DND-41 (cell line): ENCODE measurements at places on chromosomes 16 and 17.

DNA sequence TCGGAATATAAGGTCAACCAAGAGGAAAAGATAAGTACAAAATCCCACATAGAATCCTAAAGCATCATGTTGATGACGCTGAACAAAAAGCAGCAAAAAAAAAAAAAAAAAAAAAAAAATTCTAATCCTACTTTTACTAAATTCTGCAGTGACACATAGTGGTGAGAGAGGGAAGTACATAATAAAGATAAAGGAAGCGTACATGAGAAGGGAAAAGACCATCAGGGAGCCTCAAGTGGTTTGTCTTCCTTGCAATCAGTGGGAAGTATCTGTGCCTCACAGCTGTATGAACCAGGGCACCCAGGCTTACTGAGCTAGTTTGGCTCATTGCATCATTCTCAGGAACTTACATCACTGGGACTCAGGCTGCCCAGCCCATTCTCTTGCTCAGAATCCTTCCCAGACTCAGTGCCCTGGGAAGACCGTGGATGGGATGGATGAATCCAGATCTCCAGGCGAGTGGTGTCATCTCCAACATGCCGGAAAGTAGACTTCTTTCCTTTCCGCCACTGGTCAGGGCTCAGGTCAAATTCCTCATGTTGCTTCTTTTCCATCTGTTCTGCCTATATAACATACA is 21.2 kb downstream of the SMG6 start:
- H3K36me3 ChIP-seq: peaks cover 79% of the 10 kb centered on the region
- DNase-seq: peak; percentile 32
- H3K4me3 ChIP-seq: no peak overlapping the region
- H3K27ac ChIP-seq: no peak overlapping the region; the same call in 1 of the 2 replicates
- H3K4me1 ChIP-seq: no peaks in the 10 kb centered on the region

GRCh38 chr16:22323173-22323958 is 26.2 kb downstream of the POLR3E start:
- H3K4me1 ChIP-seq: no peaks in the 10 kb centered on the region
- no peak overlapping the region for H3K4me3 ChIP-seq
- DNase-seq: peak; percentile 3
- H3K27ac ChIP-seq: no peak overlapping the region
- H3K36me3 ChIP-seq: peaks cover 99% of the 10 kb centered on the region

DNA sequence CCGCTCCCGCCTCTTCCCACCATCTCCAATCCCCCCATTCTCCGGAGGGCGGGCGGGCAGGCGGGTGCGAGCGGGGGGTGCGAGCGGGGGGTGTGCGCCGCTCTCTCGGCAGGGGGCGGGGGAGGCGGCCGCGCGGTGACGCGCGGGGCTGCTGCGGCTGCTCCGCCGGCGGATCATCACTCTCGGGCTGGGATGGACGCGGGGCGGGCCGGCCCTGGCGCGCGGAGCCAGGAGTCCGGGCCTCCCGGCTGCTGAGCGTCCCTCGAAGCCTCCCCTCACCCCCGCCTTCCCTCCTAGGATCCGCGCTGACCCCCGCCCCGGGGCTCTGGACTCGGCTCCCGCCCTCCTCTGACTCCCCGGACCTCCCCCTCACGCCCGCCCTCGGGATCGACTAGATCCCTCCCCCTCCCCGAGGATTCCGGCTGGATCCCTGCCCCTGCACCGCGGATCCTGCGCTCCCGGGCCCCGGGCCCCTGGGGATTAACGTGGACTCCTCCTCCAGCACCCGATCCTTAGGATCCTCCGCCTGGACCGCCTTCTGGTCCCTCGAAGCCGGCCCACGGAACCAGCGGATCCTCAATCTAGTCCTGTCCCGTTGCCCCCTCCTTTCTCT is 946 bp upstream of the TMEM256 start:
- peaks cover 25% of the 10 kb centered on the region for H3K4me1 ChIP-seq
- peak overlapping the region; percentile 46; the same call in 1 of the 2 replicates for H3K4me3 ChIP-seq
- no peak for DNase-seq
- H3K27me3 ChIP-seq: no peaks in the 10 kb centered on the region

DNA sequence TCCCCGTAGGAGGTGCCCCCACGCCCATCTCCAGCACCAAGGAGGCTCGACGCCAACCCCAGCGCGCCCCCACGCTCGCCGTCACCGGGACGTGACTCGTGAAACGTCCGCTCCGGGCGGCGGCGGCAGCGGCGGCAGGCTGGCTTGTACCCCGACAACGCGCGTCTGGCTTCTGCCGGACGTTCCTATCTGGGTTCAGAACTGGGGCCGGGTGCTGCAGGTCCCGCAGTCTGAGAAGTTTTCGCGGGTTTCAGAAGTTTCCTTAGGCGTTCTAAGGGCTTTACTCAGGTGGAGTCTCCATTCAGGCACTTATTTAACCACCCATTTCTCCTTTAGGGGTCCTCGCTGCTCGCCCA is 672 bp upstream of the ALKBH5 start:
- H3K27ac ChIP-seq: peak overlapping the region; percentile 95
- peaks cover 52% of the 10 kb centered on the region for H3K4me1 ChIP-seq
- peak overlapping the region; percentile 36 for H3K4me3 ChIP-seq
- peaks cover 37% of the 10 kb centered on the region for H3K36me3 ChIP-seq
- DNase-seq: peak; percentile 86

- peak; percentile 30 for DNase-seq
- H3K36me3 ChIP-seq: peaks cover 5% of the 10 kb centered on the region; the same call in 1 of the 2 replicates
- H3K4me3 ChIP-seq: no peak overlapping the region
- peaks cover 6% of the 10 kb centered on the region for H3K27me3 ChIP-seq
- peak overlapping the region; percentile 79 for H3K27ac ChIP-seq
- H3K4me1 ChIP-seq: peaks cover 56% of the 10 kb centered on the region
Observed at GRCh38 chr16:721765-722540, 1.0 kb downstream of the ANTKMT start.

DNA sequence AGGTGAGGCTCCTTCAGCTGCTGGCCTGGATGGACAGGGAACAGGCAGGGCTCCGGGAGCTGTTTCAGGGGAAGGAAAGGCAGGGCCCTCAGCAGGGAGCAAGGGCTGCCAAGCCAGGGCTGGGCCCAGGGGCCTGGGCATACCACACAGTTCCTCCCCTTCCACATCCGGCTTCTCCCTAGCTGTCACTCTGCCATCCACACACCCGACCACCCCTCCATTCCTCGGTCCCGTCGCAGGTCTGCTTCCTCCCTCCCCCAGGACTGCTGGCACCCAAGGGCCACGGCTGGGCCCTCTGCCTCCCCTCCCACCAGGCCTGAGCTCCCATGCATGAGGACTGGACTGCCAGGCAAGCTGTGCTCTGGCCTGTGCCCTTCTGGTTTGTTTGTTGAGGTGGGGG is 24.0 kb downstream of the CDIP1 start:
- H3K4me3 ChIP-seq: no peak overlapping the region
- no peak for DNase-seq
- H3K36me3 ChIP-seq: peaks cover 31% of the 10 kb centered on the region
- peaks cover 6% of the 10 kb centered on the region for H3K4me1 ChIP-seq
